ENCODE measurements at places on chromosomes 6 and 20.

DNA sequence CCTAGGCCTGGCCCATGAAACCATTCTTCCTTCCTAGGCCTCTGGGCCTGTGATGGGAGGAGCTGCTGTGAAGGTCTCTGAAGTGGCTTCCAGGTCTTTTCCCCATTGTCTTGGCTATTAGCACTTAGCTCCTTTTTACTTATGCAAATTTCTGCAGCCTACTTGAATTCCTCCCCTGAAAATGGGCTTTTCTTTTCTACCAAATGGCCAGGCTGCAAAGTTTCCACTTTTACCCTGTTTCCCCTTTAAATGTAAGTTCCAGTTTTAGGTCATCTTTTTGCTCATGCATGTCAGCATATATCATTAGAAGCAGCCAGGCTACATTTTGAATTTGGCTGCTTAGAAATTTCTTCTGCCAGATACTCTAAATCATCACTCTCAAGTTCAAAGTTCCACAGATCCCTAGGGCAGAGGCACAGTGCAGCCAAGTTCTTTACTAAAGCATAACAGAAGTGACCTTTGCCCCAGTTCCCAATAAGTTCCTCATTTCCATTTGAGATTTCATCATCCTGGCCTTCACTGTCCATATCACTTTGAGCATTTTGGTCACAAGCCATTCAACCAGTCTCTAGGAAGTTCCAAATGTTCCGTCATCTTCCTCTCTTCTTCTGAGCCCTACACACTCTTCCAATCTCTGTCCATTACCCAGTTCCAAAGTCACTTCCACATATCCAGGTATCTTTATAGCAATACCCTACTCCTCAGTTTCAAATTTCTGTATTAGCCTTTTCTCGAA, 71.9 kb downstream of the TBC1D7 start:
- DNase-seq, result no peak

DNA sequence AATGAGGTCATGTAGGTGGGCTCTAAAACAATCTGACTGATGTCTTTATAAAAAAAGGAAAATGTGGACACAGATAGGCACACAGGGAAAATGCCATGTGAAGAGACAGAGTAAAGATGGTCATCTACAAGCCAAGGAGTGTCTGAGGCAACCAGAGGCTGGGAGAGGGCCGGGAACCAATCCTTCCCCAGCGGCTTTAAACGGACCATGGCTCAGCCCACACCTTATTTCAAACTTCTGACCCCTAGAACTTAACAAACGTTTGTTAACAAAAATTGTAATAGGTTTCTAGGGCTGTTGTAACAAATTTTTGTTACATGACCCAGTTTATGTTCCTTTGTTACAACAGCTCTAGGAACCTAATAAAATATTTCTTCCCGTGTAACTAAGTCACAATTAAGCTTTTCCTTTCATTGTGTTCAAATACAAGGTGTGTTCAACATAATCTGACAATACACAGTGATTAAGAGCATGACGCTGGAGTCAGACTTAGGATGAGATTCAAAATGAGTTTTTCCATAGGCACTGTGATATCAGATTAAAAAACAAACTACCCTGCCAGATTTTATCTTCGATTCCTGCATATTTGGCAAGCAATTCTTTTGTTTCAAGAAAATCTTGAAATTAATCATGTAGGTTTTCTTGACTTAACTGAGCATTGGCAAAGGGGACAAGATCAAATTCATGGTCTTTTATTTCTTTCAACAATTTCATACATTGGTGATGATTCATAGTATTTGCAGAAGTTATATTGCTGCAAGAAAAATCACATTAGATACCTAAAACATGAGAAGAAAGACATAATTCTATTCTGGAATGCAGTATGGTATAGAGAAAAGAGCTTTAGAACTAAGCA, 169.5 kb upstream of the RIPOR2 start:
- DNase-seq, result no peak

DNA sequence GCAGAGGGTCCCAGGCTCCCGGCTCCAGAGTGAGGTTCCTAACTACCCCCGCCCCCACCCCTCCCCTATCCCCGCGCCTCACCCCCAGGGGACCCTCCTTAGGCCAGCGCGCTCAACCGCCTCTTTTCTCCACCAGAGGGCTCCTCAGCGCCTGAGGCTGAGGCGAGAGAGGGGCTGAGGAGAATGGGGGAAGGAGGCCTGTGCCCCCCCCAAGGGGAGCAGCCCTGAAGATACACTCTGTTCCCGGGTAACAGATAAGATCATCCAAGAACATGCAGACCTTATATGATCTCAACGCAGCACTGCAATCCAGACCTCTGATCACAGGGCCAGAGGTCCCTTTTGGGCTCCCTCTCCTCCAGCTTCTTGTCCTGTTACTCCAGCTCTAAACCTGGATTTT, 43.3 kb upstream of the MRPS10 start:
- no peak for DNase-seq

GRCh38 chr6:149565527-149566409, at the start of gene GINM1:
TSS of gene GINM1 (plus strand) at chr6:149566375. CDS start at chr6:149566415, 40 bp downstream.
- DNase-seq, result peak; percentile 96

DNA sequence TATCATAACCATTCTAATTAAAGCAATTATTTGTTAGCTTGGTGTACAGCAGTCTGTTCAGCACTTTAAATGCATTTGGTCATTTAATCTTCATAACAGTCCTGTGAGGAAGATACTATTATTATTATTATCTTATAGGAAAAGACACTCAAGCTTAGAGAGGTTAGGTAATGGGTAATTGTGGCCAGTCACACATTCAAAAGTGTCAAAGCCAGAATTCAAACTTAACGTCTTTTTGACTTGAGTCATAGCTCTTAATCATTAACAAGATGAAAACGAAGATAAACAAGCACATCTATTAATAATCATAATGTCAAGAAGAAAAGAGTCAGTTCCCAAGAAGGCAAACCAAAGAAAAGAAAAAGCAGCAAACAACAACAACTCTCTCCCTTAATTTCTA, 251.0 kb downstream of the SYNE1 start:
- DNase-seq, result no peak

DNA sequence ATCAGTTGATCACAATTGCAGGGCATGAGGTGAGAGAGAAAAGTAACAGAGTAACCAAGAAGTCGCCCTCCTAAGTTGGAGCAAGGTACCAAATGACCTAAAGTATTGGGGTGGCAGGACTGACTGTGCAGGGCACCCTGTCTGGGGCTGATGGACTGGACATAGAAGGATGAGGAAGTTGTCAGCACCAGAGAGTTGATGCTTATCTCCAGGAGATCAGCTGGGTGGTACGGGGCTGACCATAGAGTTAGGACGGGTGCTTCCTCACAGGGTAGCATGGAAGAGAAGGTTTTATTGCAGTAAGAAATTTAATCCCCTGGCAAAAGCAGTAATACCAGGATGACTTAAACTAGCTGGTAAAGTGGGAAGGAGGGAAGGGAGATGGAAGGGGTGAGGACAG, 66.7 kb downstream of the TMEM170B start:
- no peak for DNase-seq

DNA sequence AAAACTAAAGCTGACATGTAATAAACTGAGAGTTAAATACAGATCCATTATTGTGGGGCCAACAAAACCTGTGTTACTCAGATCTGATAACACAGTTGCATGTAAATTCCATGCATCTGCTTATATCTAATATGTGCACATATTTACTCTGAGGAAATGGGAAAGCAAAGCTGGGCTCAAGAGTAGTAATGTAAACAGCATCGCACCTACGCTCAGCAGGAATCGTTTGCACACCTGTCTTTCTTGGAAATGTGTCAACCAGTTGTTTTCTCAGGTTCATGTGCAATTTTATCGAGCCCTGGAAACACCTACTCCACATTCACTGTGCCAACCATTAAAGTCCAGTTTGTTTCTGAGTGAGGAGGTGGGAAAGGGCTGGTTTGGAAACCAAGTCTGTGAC, 80.3 kb upstream of the CNKSR3 start:
- no peak for DNase-seq

- DNase-seq, result no peak
Measured at GRCh38 chr20:805713-806112, 27.8 kb upstream of the FAM110A start.

GRCh38 chr20:48597521-48598302, 230.1 kb downstream of the PREX1 start:
- DNase-seq, result no peak

DNA sequence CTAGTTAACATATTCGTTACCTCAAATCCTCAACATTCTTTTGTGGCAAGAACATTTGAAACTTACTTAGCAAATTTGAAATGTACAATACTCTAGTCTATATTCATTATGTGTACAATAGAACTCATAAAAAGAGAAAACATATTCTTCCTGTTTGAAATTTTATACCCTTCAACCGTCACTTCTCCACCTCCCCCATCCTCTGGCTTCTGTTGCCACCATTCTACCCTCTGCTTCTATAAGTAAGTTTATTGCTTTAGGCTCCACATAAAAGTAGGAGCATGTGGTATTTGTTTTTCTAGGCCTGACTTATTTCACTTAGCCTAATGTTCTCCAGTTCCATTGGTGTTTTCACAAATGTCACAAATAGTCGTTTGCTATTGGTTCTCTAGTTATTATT, 205.3 kb downstream of the TENT5A start:
- no peak for DNase-seq

DNA sequence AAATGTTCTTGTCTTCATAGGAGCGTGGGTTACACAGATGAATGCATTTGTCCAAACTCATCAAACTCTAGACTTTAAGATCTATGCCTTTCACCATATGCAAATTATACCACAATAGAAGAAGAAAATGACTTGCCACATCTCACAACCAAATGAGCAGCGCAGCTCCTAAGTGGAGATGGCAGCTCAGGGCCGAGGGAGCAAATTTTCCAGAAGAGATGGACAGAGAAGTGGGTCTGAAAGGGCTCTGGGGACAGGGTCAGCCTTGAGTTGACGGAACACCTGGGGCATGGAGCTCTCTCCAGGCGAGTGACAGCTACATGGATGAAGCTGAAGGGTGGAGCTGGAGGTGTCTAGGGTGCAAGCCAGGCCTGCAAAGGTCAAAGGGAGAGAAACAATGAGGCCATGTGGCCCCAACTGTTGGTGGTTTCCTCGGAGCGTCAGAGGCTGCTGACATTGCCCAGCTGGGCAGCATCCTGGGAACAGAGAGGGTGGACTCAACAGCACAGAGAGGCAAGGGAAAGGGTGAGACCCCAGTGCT, 228.3 kb downstream of the NRN1 start:
- no peak for DNase-seq
